Tibial nerve (tissue), 4 donors: ENCODE measurements at places on chromosomes 13 and 19. TPM values are rescaled to one million over a fixed set of nuclear protein-coding genes. Genes with fewer than 3 reads are reported as not detected.

DNA sequence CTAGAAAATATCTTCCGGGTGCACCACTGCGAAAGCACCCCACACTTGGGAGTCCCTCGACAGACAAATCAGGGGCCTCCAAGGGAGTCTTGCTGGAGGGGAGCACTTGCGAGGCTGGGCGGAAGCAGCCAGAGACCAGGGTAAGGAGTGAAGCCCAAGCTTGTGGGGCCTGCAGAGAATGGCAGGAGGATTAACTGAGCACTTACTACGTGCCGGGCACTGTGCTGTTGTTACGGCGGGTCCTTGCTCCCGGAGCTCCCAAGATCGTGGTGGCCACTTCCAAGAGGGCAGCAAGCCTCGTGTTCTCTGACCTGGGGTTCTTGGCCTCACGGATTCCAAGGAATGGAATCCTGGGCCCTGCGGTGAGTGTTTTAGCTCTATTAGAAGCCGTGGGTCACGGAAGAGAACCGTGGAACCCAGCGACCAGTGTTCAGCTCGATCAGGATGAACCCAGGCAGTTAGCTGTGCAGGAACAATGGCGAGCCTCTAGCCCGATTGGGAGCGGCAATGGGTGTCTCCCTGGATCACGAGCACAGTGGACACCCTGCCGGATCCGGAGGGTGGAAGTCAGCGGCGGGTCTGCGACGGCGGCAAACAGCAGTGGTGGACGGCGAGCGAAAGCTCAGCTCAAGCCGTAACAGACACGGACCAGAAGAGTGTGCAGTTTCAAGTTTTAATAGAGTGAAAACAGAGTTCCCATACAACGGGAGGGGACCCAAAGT, 9.6 kb downstream of the TTYH1 start:
- no peak for DNase-seq

- DNase-seq: no peak
These were observed 74.3 kb upstream of the SERP2 start for GRCh38 chr13:44299152-44299943.

DNA sequence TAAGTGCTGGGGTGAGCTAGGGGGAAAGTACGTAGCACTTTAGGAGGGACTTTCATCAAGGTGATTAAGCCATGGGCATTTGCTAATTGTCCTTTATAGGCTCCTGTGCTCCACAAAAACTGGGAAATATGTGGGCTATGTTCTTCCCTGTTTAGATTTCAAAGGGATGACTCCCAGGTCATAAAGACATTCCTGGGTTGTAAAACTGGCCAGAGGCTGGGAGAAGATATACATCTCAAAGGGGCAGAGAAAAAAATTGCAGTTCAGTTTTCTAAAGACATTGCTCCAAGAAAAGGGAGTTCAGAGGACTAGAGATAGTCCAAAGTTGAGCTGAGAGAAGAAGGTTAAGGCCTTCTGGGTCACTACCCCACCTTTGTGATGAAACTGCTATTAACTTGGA, 204.8 kb downstream of the MYO16 start:
- DNase-seq: no peak

- no peak for DNase-seq
These were observed 16.3 kb downstream of the ZNF714 start for GRCh38 chr19:21098291-21098690.

- no peak for DNase-seq
These were observed 20.6 kb downstream of the HCN2 start for GRCh38 chr19:610071-610800.

DNA sequence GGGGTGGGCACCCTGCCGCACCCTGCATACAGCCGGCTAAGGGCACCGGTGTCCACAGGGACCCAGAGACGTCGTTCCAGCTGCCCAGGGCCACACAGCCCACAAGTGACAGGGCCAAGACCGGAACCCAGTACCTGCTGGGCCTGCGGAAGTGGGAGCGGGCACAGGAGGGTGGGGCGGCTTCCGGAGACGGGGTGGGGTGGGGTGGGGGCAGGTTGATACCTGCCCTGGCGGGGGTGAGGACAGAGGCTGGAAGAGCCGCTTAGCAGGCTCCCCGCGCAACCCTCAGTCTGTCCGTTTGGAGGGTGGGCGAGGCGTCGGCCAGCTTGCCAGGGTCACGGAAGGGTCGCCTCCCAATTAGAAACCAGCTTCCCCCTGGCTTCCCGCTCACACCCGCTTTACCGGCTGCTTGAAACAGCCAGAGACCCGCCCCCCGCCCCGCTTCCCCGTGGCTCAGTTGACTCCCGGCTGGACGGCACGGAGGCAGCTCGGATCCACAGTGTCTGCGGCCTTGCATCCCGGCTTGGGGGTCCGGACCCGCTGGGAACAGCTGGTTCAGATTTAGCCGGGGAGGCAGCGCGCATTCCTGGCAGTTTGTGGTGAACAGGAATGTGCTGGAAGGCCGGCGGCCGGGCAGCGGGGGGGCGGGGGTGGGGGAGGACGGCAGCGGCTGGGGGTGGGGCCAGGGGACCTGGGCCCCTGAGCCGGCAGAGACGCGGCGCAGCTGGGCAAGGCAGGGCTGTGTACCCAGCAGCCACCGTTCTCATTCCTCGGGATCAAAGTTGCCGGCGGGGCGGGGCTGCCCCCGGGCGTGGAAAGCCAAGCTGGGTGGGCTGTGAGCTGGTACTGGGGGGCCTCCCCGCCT, 1.9 kb downstream of the CNN2 start:
- DNase-seq: no peak

- no peak for DNase-seq
These were observed 23.0 kb downstream of the PAN3 start for GRCh38 chr13:28161370-28161769.

- DNase-seq: no peak
These were observed 36.9 kb downstream of the DHRS12 start for GRCh38 chr13:51767100-51767499.

- no peak for DNase-seq
These were observed 346.6 kb downstream of the COG6 start for GRCh38 chr13:40002016-40002415.

DNA sequence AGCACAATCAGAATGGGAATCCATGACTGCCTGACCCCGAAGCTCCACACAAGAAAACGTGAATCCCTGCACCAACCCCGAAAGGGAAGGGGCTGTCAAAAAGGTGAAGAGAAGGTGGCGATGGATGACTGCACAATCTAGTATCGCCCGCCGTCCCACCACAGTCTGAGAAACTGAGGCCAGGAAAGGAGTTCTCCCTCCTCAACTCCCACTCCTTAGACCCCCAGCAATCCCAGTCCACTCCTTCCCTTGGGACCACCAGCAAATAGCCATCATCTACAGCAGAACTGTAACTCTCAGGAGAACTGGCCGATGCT, 451 bp downstream of the NOSIP start:
- no peak for DNase-seq

Gene FAM216B
- total RNA-seq: not detected

Gene FLT1
- 48.6 TPM for total RNA-seq
